CD4-positive, alpha-beta T cell (primary cell): ENCODE measurements at places on chromosomes 12 and 14.

GRCh38 chr14:62759796-62760195 is 285.5 kb downstream of the KCNH5 start:
- DNase-seq: no peak

- no peak for DNase-seq
These were observed 17.1 kb downstream of the SLC25A3 start for GRCh38 chr12:98610596-98610995.

DNA sequence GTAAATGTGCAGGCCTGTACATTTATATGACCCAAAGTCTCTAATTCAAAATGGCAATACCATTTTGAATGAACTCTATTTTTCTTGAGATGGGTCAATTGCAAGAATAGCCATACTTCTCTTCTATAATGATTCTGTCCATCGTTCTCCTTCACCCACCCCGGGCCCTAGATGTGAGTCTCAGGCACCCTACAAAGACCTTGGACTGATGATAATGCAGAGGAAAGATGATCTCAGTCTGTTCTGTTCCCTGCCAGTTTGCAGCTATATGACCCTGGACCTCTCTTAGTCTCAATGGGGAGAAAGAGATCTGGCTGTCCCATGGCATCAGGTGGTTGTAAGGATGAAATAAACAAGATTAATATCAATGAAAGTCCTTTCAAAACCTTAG is 30.1 kb downstream of the VCPKMT start:
- no peak for DNase-seq

GRCh38 chr14:53581504-53581903 is 375.1 kb downstream of the BMP4 start:
- DNase-seq: no peak

- no peak for DNase-seq
These were observed 19.8 kb upstream of the SCARB1 start for GRCh38 chr12:124883263-124884130.

DNA sequence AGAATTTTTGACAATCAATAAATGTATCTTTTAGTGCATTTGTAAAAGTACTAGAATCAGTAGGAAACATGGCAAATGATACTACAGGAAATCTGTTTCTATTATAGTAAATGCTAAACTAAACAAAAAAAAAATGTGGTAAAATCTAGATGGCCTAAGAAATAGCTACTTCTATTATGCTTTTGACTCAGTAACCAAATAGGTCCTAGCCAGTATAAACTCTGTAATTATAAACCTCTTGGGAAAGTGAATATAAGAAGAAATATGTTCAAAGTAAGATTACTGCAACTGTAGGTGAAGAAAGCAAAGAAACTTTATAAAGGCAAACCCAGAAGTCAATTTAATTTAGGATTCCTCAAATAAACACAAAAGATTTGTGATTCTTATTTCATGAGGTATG is 581.2 kb downstream of the LRFN5 start:
- no peak for DNase-seq

GRCh38 chr12:27319848-27320247 is 12.8 kb upstream of the BMAL2 start:
- no peak for DNase-seq

- DNase-seq: peak; percentile 68
These were observed 287.3 kb downstream of the BCL11B start for GRCh38 chr14:98984719-98985041.

- no peak for DNase-seq
These were observed 512 bp downstream of the ACTR10 start for GRCh38 chr14:58200480-58200841.

DNA sequence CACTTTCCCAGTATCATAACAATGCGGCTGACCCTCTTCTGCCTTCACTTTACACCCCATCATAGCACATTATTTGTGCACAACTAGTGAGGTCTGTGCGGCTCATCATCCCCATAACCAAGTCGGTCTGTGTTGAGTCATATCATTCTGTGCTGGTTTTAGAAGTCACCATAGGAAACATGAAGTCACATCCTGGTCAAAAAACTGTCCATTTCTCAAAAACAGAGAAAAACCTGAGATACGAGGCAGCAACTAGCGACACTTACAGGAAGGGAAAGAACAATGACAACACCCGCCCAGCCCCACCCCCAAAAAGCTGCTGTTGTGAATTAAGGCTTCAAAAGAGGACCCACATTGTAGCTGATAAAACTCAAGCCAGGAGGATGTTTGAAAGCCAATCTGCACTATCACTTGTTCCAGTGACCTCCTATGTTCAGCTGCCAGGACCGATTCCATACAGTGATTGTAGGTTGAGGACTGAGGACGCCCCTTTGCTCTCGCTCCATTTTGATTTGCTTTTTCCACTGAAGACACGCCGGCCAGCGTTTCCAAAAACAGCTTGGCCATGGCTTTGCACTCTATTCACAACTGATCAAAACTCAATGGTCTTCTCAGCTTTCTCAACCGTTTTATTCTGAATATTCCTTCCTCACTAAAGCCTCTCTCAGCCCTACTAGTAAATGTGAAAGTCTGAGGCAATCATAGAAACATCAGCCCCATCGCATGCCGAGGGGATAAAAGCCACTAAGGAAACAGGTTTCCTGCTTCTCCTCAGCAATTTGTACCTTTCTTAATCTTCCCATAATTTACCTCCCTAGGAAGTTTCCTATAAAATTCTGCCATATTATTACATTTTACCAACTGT is 87.5 kb downstream of the DUSP16 start:
- peak; percentile 31 for DNase-seq

GRCh38 chr12:105616971-105617540 is 286.6 kb downstream of the C12orf75 start:
- no peak for DNase-seq

- DNase-seq: no peak
These were observed 274.6 kb downstream of the BTG1 start for GRCh38 chr12:91870872-91871707.

DNA sequence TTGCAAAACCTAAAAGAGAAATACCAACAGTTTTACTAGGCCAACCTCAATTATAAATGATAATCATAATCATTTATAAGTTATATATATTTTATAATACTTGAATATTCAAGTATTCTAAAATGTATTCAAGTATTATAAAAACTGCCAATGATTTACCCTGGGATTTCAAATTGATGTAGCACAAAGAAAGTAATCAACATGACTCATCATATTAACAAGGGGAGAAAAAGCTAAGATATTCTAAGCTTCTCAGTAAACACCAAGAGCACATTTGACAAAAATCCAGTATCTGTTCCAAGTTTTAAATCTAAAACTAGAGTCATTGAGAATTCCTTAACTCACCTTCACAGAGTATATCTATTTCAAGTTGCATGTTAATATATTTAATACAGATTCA is 56.1 kb downstream of the CAPZA3 start:
- DNase-seq: no peak

DNA sequence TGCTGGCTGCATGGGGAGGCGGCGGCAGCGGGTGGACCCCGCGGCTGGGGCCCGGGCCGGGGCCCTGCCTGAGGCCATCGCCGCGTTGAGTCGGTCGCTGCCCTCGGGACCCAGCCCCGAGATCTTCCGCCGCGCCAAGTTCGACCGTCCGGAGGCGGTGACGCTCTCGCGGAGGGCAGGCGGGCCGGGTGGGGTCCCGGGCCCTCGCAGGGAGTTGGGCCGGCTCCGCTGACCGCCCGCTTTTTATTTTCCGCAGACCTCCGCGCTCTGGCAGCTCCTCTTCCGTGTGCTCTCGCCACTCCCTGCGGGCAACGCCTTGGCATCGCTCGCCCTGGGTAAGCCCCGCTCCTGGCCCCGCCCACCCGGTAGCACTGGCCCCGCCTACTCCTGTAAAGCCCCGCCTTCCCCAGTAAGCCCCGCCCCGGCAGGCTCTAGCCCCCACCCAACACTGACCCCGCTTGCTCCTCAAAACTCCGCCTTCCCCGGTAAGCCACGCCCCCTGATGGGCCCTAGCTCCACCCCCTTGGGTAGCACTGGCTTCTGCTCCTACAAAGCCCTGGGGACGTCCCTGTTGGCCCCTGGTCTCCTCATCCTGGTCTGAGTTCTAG is 424 bp downstream of the TEDC1 start:
- DNase-seq: peak; percentile 77

GRCh38 chr14:99037777-99038430 is 234.1 kb downstream of the BCL11B start:
- DNase-seq: no peak
